Stimulated activated CD4-positive, alpha-beta T cell treated with anti-CD3 and anti-CD28 coated beads, Interleukin-1b, Interleukin-23, amount 100 ng/mL, for 1 hour (primary cell): ENCODE measurements at places on chromosomes 2 and 18.

DNA sequence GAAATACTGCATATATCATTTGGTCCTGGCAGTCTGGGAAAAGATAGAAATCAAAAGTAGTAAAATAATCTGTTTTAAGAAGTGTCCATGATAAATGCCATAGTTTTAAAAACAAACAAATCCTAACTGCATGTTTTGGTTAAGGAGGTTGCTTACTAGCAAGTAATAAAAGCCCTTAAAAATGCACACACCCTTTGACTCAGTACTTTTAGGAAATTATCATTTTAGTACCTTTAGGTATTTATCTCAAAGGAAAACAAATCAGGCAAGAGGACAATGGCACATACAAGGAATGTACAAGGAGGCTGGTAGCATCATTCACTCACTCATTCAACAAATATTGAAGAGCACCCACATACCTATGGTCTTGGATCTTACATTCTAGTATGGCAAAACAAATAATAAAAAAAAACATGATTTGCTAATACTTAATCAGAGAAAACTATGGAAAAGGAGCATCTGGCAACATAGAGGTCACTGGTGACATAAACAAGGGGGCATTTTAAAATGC, 67.6 kb downstream of the OLA1 start:
- DNase-seq = no peak

GRCh38 chr18:2655178-2655953, at the start of gene SMCHD1:
SMCHD1 (plus strand) TSS chr18:2655726; CDS start chr18:2656076, 350 bp downstream.
- DNase-seq = peak; percentile 63

- DNase-seq = no peak
Observed at GRCh38 chr18:69401226-69401971, 711 bp downstream of the DOK6 start.

DNA sequence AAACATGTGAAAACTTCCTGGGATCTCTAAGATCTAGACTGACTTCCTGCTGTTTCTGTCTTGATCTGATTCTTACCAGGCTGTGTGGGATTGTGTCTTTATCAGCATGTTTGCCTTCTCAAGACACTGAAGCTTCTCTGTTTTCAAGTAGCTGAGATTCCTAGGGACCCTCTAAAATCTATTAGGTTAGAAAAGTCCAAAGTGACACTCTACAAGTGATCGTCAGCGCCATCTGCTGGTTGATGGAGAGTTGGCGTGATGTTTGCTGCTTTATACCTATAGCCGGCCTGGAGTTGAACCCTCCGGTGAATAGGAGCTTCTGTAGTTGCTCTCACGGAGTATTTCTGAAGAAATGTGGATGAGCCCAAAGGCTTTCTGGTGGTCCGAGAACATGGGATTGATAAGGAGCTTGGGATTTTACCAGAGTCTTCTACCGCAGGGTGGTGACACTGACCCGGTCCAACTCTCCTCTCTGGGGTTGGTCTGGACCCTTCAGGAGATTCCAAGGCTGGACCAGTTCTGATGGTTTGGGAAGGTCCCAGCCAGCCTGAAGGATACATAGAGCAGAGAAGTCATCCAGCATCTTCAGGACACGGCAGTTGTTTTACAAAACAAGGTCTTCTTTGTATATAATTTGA, 96.0 kb upstream of the TTC39C start:
- peak; percentile 50 for DNase-seq
